Activated naive CD4-positive, alpha-beta T cell (primary cell): ENCODE measurements at places on chromosomes 7 and 10.

DNA sequence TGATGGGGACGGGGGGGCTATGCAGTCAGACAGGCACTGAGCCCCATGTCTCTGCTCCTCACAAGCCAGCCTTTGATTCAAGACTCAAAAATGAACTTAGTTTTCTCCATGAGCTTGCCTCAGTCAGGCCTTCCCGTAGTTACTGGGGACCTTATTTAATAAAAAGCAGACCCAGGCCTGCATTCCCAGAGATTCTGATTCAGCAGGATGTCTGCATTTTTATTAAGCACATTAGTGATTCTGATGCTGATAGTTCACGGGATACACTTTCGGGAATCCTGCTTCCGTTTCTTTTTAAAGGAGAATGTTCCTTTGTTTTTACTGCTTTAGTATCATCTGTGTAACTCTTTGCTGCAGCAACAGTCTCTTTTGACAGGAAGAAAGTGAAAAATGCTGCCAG, 28.3 kb upstream of the PLPP4 start:
- no peak for DNase-seq

- no peak for DNase-seq
Measured at GRCh38 chr7:155993420-155994278, 181.4 kb upstream of the SHH start.

DNA sequence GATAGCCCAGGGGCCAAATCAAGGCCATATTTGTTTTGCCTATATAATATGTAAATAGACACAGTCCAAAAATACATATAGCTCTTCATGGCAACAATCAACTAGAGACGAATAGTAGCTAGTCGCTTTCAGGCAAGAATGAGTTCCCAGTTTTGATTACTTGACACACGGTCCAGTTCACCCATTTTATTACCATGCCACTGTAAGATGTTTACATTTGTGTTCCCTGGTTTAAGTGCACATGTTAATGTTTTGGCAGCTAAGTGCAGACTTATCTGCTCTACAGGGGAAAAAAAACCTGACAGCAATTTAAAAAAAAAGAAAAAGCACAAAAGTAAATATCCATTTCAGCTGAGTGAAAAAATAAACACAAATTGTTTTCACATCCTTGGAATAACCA, 213.1 kb downstream of the TPK1 start:
- no peak for DNase-seq

DNA sequence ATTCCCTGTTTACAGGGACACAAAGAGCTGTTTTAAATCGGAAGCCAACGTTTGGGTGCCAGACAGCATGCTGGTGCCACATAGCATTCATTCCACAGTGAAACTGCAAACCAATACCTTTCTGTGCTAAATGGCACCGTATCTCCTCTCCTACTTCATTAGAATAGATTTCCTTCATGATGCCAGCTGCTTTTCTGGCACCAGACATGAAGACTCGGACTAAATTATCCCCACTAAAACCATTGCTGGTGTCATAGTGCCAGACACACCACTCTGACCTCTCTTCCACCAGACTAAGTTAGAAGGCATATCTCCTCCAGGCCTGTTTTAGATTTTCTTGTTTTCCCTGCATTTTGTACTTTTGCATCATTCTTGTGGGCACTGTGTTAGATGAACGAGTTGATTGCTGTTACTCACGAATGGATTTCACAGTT, 155.1 kb downstream of the ETV1 start:
- DNase-seq, result no peak

DNA sequence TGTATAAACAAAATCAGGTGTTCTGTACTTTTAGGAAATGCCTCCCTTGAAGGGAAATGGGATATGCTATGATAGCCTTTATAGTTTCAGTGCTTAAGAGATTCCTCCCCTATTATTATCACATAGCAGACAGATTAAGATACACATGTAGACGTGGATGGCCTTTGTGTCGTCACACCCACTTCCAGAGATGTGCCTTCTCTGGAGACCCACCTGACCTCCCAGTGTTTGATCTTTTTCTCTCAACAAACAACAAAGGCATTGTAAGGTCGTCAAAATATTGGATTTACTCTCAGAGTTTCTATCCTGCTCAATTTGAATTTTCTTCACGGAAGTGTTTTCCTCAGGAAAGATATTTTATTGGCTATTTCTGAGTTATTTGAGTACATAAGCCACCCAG, 25.7 kb upstream of the C1GALT1 start:
- DNase-seq, result no peak

DNA sequence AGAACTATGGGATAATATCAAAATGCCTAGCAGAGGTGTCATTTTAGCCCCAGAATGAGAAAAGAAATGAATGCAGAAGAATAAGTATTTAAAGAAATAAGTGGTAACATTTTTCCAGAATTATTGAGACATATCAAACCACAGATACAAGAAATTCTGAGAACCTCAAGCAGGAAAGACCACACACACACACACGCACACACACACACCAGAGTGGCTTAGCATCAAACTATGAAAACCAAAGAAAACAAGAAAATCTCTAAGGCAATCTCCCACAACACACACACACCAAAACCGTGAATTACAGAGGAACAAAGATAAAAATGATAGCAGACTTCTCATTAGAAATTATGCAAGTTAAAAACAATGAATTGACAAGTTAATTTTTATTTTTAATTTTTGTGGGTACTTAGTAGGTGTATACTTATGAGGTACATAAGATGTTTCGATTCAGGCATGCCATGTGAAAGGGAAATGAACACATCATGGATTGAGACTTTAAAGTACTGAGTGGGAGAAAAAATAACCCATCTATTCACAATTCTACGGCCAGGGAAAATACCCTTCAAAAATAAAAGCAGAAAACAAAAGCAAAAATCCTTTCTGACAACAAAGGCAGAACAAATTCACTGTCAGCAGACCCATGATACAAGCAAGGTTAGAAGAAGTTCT, 14.6 kb downstream of the PPIF start:
- no peak for DNase-seq

DNA sequence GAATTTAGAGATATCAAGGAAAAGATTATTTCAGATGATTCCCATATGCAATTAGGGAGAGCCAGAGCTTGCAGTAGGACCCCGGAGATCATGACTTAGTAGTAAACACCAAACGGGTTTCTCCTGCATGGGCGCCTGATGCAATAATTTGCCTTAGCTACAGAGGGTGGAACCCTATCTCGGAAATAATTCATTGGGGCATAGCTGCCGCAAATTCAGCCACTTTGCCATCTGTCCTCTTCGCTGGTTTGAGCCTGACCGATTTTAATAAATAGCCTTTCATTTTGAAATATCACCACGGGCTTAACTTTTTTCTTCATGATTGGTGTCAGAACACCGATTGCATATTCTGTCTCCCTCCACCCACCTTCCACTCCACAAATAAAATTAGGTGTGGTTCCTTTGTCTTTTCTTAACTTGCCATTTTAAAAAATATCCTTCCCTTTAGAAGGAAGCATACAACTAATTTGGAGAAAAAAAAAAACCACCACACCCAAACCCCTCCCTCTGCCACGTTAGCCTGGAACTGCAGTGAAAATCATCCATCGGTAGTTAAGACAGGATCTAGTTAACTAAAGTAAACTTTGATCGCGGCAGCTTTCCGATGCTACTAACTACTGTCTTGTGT, 1.4 kb downstream of the GARS1 start:
- DNase-seq, result no peak

- no peak for DNase-seq
Measured at GRCh38 chr10:101476383-101476782, 111.7 kb downstream of the POLL start.

DNA sequence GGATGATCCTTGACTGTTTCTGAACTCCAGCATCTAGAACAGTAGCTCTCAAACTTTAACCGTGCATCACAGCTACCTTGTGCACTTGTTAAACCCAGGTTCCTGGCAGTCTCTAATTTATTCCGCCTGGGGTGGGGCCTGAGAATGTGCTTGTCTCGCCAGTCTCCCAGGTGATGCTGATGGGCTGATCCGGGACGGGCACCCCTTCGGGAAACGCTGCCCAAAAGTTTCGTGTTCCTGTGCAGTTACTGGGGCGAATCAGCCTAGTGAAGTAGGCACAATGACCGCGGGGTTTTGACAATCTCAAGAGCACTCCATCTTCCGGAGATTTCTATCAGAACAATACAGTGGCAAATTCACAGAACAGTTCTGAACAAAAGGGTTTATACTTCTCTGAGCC, 29.9 kb downstream of the ADCYAP1R1 start:
- DNase-seq, result no peak

- no peak for DNase-seq
Measured at GRCh38 chr10:77553966-77554365, 83.6 kb downstream of the KCNMA1 start.
